ENCODE measurements at places on chromosomes 6 and 20.

DNA sequence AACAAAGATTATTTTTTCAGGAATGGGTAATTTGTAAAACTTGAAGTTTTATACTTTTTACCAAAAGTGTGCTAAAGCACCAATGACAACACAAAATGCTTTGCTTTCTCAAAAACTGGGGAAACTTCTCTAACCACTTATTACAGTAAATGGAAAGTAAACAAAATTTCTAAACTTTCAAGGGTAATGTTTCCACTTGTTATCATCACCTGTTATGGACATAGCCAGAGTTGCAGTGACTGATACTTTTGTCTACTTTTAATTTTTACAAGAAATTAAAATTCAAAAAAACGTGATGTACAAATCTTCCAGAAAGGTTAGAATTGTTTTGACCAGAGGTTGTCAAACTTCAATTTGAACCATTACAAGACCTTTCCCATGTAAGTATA, 99.9 kb downstream of the JAG1 start:
- no peak for DNase-seq

DNA sequence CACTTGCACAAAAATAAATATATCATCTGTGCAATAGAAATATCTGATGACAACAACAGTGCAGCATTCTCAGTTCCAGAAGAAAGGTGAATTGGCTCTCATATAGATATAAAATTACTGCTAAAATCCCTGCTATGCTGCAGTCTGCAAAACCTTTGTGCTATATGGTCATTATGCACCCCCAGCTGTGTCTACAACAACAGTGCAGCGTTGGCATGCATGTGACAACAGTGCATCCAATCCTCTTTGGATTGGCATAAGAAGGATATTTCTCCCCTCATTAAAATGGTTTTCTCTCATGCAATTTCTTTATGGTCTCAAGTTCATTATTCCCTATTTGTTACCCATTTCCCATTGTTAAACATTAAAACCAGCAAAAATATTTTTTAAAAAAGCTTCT, 23.1 kb downstream of the OR2B6 start:
- DNase-seq = no peak

GRCh38 chr20:15022921-15023320, 685.5 kb upstream of the FLRT3 start:
- no peak for DNase-seq

- DNase-seq = no peak
Observed at GRCh38 chr20:21377701-21378100, 19.6 kb downstream of the NKX2-4 start.

DNA sequence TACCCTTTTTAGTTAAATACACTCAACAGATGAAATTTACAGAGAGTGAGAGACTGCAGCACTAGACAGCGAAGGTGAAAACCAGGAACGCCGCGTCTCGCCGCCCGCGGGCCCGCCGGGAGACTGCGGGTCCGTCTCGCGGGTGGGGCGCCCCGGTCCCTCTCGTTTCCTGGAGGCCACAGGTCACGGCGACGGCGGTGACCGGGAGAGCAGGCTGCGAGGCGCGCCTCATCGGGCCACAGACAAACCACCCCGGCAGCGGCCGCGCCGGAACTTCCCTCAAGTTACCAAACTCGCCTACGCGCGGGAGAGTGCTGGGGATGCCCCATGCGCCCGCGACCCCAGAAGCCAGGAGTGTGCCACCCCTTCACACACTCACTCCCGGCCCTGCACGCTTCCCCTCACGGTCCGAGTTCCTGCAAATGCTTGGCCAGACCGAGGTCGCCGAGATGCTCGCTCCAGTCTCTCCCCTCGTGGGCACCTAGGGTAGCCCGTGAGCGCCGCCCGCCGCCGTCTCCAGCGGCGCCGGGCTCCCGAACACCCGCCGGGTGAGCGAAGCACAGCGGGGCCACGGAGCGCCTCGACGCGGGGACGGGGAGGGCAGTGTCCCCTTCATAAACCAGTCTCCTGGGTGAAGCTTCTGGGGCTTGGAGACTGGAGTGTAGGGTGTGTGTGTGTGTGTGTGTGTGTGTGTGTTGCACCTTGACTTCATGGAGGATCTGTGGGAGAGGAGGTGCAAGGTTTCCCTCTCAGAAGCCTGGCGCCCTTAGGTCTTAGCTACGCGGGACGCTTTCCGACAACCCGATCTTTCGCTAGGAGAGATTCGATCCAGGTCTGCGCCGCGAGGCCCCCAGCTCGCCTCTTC, 1.4 kb downstream of the BACH2 start:
- DNase-seq = peak; percentile 51

DNA sequence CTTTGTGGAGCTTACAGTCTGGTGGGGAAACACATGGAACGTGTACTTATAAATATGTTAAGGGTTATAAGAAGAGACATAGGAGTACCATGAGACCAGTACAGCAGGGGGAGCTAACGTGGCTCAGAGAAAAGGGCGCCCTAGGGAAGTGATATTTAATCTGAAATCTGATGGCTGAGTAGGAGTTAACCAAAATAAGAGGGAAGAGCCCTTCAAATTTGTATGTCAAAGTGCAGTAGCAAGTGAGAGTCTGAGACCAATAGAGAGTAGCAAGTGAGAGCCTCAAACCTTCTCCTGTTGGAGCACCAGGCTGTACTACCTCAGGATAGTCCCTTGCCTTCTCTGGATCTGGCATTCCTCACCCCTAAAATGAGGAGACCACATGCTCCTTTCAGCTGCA, 6.1 kb upstream of the PKIG start:
- peak; percentile 75 for DNase-seq
